ENCODE measurements at places on chromosomes 2 and 18.

DNA sequence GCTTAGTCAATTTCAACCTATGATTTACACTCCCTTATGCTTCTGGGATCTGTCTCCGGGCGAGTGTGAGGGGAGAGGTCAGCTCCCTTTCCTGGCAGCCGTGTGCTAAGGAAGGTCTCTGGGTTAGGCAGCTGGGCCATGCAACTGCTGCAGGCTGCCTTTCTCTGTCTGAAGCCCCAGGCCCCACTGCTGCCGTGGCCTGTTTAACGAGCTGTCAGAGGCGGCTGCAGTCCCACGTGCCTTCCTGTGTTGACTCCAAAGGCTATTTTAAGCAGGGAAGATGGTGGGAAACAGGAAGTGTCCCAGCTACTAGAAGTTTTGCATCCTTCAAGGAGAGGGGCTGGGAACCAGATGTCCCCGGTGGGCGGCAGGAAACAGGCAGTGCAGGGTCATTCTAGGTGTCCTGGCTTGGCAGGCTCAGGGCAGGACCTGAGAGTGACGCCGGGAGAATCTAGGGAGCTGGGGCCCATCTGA lies 186.4 kb downstream of the TNS1 start:
- no peak for DNase-seq

DNA sequence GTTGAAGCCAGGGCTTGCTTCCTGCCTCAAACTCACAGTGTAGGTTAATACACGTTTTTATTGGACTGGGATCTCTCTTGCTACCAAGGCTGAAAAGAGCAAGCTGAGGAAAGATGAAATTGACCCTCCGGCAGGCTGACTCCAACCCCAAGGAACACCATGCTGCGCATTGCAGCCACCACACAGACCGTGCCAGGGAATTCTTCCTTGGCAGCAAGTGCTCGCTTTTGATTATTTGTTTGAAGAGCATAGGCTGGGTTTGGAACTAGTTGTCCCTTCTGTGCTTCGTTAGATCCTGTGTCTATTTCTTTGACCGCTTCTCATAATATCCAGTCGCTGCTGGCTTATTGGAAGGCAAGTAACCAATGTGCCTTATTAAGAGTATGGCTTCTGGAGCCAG lies 34.4 kb upstream of the DARS1 start:
- DNase-seq = no peak

GRCh38 chr2:194105358-194105757 lies 1551.7 kb upstream of the SLC39A10 start:
- no peak for DNase-seq

- DNase-seq = no peak
These were observed 64.2 kb upstream of the GREB1L start for GRCh38 chr18:21177822-21178221.

DNA sequence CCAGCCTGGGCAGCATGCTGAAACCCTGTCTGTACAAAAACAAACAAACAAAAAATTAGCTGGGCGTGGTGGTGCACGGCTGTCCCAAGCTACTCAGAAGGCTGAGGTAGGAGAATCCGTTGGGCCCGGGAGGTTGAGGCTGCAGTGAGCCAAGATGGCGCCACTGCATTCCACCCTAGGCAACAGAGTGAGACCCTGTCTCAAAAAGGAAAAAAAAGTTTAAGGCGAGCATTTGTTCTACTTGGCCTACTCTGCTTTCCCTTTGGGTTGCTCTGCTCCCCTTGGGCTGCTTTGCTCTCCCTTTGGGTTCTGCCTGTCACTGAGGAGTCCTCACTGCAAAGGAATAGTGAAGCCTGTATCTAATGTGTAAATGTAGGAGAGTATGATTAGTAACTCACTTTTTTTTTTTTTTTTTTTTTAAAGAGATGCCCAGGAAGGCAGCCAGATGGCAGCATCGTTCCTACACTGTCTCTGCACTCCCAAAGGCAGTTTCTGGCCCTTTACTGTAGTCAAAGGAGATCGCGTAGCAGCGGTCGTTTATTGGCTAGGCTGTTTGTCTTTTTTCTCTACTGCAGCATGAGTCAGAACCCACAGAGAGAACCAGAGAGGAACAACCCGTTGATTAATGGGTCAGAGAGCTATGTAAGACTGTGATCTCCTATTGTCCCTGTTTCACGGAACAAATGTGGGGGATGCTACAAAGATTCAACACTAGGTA lies 118.3 kb upstream of the CWC22 start:
- peak; percentile 79 for DNase-seq

DNA sequence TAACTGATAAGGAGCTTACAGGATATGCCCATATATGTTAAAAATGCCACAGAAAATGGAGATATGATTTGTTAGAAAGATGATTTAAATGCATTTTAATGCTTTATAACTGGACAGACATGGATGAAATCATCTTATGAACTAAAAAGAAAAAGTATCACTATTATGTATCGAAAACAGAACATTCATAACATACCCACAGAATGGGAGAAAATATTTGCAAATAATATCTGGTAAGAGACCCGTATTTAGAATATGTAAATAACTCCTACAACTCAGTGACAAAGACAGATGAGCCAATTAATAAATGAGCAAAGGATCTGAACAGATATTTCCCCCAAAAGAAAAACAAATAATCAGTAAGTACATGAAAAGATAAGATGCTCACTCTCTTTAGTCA lies 24.3 kb upstream of the MGAT5 start:
- DNase-seq = no peak

GRCh38 chr2:86360776-86361175 lies 23.4 kb upstream of the REEP1 start:
- DNase-seq = peak; percentile 60

DNA sequence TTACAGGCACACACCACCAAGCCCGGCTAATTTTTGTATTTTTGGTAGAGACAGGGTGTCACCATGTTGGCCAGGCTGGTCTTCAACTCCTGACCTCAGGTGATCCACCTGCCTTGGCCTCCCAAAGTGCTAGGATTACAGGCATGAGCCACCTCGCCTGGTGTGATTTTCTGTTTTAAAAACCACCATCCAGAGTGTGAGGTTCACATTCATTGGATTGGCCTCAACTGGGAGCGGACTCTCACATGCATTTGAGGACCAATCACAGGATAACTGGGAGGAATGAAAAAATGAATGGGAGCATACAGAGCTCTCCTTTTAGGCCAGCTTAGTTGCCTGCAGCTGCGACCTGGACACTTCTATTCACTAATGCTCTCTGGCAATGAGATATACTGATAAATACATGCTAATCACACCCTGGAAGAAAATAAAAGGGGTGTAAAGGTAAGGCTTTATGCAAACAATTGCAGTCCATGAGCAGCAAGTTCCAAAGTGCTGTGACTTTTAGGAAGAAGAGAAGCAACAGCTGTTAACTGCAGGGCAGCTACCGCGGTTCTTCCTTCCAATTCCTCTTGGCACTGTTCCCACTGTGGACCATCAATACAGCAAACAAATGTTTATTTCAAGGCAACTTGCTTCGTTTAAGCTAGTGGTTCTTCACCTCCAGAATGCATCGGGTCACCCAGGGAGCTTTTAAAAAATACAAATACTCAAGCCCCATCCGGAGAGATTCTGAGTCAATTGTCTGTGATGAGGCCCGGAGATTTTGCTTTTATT lies 49.5 kb upstream of the FZD5 start:
- no peak for DNase-seq

DNA sequence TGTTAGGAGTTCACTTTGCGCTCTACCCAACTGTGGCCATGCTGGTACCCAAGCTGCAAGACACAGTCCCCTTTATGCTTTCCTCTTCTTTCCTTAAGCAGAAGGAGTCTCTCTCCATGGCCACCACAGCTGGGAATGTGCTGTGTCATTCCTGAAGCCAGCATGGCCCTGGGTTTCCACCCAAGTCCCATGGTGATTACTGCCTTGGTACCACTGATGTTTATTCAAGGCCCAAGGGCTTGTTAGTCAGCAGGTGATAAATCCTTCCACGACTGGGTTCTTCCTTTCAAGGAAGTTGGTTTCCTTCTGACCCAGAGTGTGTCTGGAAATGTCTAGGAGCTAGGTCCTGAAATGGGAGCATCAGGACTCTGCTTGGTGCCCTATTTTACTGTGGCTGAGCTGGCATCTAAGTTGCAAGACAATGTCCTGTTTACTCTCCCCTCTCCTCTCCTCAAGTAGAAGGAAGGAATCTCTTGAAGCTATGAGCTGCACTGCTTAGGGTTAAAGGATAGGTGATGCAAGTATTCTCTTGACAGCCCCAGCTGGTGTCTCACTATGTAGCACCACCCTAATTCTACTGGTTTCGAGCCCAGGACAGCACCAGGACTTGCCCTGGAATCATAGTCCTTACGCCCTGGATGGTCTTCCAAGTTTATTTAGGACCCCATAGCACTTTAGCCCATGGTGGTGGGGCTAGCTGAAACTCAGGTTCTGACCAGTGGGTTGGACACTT lies 18.7 kb upstream of the NUP35 start:
- no peak for DNase-seq

GRCh38 chr2:238894226-238894949 lies 46.5 kb downstream of the TWIST2 start:
- no peak for DNase-seq

DNA sequence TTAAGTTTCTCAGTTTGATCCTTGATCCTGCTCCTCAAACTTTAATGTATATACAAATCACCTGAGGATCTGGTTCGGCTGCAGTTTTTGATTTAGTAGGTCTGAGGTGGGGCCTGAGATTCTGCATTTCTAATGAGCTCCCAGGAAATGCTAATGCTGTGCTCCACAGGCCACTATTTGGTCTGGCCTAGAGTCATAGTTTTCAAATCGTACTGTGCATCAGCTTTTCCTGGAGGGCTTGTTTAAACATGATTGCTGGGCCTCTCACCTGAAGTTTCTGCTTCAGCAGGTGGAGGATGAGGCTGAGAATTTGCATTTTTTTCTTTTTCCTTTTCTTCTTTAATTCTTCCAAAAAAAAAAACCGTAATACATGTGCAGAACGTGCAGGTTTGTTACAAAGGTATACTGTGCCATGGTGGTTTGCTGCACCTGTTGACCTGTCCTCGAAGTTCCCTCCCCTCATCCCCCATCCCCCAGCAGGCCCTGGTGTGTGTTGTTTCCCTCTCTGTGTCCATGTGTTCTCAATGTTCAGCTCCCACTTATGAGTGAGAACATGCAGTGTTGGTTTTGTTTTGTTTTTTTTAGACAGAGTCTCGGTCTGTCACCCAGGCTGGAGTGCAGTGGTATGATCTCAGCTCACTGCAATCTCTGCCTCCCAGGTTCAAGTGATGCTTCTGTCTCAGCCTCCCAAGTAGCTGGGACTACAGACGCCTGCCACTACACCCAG lies 42.2 kb upstream of the CD28 start:
- DNase-seq = no peak

Measured in NT2/D1 (cell line).